ENCODE measurements at places on chromosomes 3 and 15. TPM values are rescaled to one million over a fixed set of nuclear protein-coding genes. Genes with fewer than 3 reads are reported as not detected.

The CCR1 gene
- total RNA-seq: not detected

The ADAMTS7 gene
- total RNA-seq: 8.5 TPM

The SNTN gene
- not detected for total RNA-seq

The BTLA gene
- total RNA-seq: not detected

The ACKR4 gene
- not detected for total RNA-seq

Data from A549 treated with AZD2906 at 1 μM for 4 hours (cell line).